ENCODE measurements at places on chromosomes 2 and 18. TPM values are rescaled to one million over a fixed set of nuclear protein-coding genes. Genes with fewer than 3 reads are reported as not detected.

The RESP18 gene
- not detected for total RNA-seq

The ZBTB7C gene
- total RNA-seq: 6.1 TPM

DNA sequence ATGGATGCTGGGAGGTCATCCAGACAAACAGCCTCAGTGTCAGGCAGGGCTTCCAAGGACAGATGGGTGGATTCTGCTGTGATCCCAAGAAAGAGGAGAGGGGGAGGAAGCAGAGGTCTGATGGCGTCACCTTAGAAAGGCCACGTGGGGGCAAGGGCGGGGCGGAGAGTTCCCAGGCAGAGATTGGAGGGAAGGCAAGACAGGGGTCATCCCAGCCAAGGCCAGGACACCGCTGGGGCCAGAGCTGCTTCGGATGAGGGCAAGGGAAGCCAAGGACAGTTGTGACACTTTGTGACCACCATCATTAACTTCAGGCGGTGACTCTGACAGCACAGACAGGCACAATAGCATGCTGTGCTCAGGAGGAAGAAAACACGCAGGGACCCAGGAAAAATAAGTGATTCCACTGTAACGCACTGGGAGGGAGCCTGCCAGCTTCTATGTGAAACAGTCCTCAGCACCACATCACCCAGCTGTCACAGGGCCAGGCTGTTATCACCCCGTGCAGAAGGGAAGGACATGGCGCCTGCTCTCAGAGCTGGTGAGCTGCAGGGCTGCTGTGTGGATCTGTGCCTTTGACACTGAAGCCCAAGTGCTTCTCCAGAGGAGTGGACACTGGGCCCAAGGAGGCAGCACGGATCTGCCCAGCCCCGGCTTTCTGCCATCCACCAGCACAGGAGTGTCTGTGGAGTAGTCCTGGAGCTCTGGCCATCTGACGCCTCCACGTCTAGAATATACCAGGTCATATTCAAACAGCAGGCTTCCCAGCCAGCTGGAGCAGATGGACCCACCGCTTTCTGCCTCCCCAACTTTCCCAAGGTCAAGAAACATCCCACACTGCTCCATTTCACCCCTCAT lies 204.1 kb downstream of the NDUFA10 start:
- no peaks in the 10 kb centered on the region for H3K27me3 ChIP-seq
- DNase-seq: peak; percentile 46
- H3K27ac ChIP-seq: no peak overlapping the region
- H3K4me3 ChIP-seq: no peak overlapping the region
- no peaks in the 10 kb centered on the region for H3K4me1 ChIP-seq
- H3K36me3 ChIP-seq: no peaks in the 10 kb centered on the region

The GCKR gene
- 3.9 TPM for total RNA-seq

DNA sequence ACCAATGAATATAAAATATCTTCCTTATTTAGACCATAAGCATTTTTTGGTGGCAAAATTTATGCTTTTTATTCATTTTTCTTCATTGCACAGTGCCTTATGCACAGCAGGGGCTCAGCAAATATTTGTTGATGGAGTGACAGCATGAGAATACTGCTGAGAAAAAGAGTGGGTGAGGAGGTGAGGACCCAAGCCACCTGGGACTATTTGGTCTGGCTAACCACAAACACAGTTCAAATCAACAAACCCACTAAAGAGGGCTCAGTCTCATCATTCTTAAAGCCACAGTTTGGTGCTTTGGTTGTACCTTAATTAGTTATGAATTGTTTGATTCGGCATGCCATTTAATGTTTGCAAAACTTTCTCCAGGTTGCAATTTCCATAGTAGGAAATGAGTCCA lies 183.5 kb upstream of the ZNF521 start:
- no peak overlapping the region for H3K27ac ChIP-seq
- no peaks in the 10 kb centered on the region for H3K4me1 ChIP-seq
- no peak overlapping the region for H3K4me3 ChIP-seq

GRCh38 chr2:213306316-213306942 lies 22.2 kb downstream of the SPAG16 start:
- H3K36me3 ChIP-seq: no peaks in the 10 kb centered on the region
- no peaks in the 10 kb centered on the region for H3K4me1 ChIP-seq
- no peaks in the 10 kb centered on the region for H3K27me3 ChIP-seq
- DNase-seq: no peak
- no peak overlapping the region for H3K4me3 ChIP-seq

GRCh38 chr18:8667846-8668245 lies 37.5 kb upstream of the MTCL1 start:
- H3K36me3 ChIP-seq: no peaks in the 10 kb centered on the region
- H3K4me3 ChIP-seq: no peak overlapping the region
- H3K27me3 ChIP-seq: no peaks in the 10 kb centered on the region
- H3K4me1 ChIP-seq: no peaks in the 10 kb centered on the region
- no peak for DNase-seq
- H3K27ac ChIP-seq: no peak overlapping the region

The AFF3 gene
- 63.6 TPM for total RNA-seq

DNA sequence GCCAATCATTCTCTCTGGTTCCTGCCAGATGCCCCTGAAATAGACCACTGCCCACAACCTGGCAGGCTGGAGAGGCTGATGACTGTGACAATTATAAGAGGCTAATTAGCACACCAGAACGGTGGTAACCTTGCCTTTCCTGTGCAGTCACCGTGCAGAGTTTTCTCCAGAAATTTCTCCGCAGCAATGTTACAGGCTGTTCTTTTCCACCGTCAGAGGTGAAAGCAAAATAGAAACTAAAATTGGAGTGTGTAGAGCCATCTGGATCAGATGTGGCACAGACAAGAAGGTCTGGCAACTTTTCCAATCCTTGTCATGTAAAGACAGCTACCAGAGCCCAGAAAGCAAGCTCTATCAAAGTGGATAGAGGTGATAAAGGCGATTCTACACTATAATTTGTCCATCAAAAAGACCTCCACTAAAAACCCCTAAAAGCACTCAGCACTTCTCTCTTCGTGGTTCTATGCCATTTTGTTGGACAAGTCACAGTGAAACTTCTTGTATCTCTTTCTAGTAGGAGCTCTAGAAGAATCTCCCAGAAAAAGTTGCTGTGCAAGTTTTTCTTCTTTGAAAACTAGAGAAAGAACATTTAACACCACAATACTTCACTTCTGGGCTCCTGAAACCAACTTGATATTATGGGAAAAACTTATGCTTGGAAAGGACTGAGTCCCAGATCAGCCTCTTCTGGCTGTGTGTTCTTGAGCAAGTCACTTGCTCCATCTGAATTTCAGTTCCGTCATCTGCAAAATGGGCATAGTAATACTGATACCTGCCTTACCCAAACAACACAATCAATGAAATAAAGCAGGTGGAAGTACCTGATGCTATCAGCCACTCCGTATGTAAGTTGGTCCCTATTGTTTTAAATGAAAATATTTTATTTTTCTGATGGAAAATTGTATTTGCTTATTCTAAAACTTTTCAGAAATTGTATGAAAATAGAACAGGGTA lies 295.6 kb upstream of the DLGAP1 start:
- H3K36me3 ChIP-seq: no peaks in the 10 kb centered on the region
- H3K27ac ChIP-seq: no peak overlapping the region
- H3K4me3 ChIP-seq: no peak overlapping the region

DNA sequence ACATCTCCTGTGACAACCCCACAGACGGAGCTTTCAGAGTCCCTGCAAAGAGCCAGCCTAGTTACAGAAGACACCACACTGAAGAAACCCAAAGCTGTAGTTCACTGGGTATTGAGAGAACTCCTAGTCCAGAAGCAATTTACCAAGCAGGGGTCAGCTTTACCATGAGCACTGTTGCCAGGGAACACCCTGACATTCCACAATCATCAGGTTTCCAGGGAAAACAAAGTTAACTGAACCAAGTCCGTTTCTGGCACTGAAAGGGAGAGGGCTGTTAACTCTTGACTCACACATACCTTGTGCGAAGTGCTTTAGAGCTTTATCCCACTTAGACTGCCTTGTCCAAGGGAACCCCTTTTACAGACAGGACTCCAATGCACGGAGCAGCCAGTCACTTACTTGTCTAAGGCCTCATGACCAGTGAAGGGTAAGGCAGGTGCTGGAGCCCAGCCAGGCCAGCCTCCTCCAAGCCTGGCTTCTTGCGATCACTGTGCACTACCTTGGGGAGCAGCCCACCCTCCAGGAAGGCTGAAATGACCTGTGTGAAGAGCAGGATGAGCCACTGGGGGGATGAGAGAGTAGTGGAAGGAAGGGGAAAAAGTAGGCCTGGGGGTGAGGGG lies 53.9 kb downstream of the REEP1 start:
- no peaks in the 10 kb centered on the region for H3K36me3 ChIP-seq
- no peak overlapping the region for H3K27ac ChIP-seq
- no peak overlapping the region for H3K4me3 ChIP-seq
- no peaks in the 10 kb centered on the region for H3K4me1 ChIP-seq
- no peak for DNase-seq
- H3K27me3 ChIP-seq: no peaks in the 10 kb centered on the region

DNA sequence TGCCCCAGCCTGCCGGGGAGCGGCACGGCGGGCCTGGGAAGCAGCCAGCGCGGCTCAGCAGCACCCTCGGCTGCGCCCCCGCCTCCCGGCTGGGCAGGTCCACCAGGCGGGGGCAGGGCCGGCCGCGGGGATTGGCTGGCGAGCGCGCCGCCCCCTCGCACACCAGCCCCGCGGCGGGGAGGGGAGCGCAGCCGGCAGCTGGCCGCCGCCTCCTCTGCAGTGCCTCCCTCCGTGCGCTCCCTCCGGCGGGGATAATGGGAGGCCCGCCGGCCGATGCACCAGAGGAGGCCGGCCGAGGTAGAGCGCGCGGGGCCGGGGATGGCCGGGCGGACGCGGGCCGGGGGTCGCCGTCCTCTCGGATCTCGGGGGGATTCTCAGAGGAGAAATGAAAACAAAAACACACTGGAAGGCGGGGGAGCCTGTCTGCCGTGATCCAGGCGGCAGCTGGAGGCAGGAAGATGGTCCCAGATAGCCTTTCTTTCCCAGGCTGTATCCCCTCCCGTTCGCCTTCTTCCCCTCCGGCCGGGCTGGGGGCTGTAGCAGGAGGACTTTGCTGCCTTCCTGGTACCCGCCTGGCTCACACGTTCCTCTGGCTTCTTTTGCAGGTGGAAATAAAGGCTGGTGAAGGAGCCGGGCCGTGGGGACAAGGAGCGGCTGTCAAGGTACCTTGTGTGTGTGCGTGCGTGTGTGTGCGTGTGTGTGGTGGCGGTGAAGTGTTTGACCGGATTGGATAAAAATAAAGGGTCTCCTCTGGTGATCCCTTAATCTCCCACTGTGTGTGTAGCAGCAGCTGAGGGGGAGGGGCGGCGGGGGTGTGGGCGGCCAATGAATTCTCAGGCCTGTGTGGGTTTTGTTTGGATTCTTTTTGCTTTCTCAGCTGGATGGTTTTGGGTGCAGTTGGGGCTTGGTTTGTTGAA lies 18.1 kb downstream of the TET3 start:
- H3K4me1 ChIP-seq: peaks cover 30% of the 10 kb centered on the region
- H3K4me3 ChIP-seq: peak overlapping the region; percentile 84
- peak overlapping the region; percentile 41 for H3K27ac ChIP-seq
- no peaks in the 10 kb centered on the region for H3K36me3 ChIP-seq

The TSPYL6 gene
- total RNA-seq: not detected

- no peak for DNase-seq
- H3K4me1 ChIP-seq: no peaks in the 10 kb centered on the region
- H3K27me3 ChIP-seq: peaks cover 6% of the 10 kb centered on the region
- no peaks in the 10 kb centered on the region for H3K36me3 ChIP-seq
- H3K4me3 ChIP-seq: no peak overlapping the region
These were observed 155.3 kb downstream of the DDX1 start for GRCh38 chr2:15746703-15747550.

The EFHD1 gene
- 67.2 TPM for total RNA-seq

DNA sequence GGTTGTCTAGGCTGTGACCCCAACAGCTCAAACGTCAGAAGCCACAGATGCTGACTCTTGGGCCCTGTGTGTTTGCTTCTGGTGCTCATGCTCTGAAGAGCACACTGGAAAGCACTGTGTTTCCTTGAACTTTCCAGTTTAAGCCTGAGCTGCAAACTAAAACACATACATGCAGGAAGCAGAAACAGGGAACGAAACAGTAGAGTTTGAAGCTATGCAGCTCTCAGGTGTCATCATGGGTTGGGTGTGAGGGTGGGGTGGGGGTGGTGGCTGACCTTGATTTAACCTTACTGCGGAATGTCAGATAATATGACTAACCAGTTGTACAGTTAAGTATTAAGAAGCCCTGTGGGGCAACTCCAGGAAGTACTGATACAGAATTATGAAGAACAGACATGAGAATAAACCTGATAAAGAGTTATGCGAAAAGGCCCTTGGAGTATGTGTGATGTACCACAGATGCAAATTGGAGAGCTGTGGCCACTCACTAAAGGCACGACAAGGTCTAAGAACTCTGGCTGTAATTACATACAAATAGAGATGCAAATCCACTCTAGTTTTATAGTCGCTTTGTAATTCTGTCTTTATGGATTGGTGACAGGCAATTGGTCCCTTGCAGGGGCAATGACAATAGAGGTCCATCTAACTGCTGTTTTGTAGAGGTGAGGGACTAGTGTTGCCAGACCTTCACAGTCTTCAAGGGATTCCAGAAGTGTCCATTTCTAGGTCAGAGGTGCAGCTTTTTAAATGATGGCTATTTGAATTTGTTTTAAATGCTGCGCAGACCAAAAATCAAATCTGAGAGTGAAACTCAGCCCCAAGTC lies 273.1 kb downstream of the NAPG start:
- no peak overlapping the region for H3K27ac ChIP-seq
- H3K27me3 ChIP-seq: no peaks in the 10 kb centered on the region
- no peak overlapping the region for H3K4me3 ChIP-seq
- H3K36me3 ChIP-seq: no peaks in the 10 kb centered on the region
- no peak for DNase-seq

GRCh38 chr2:232584238-232584637 lies 33.7 kb downstream of the EIF4E2 start:
- H3K27ac ChIP-seq: no peak overlapping the region
- H3K27me3 ChIP-seq: no peaks in the 10 kb centered on the region
- H3K4me3 ChIP-seq: no peak overlapping the region
- DNase-seq: no peak
- H3K36me3 ChIP-seq: no peaks in the 10 kb centered on the region

The TMEM247 gene
- not detected for total RNA-seq

The EML6 gene
- 1.9 TPM for total RNA-seq

- no peaks in the 10 kb centered on the region for H3K27me3 ChIP-seq
- H3K4me1 ChIP-seq: no peaks in the 10 kb centered on the region
- no peak overlapping the region for H3K4me3 ChIP-seq
- no peaks in the 10 kb centered on the region for H3K36me3 ChIP-seq
These were observed 132.6 kb downstream of the ACTR3 start for GRCh38 chr2:114022360-114023085.

All from breast epithelium (tissue), 4 donors.